ENCODE measurements at places on chromosomes 12 and 14.

GRCh38 chr12:76860256-76860655 is 18.6 kb downstream of the CSRP2 start:
- no peak for DNase-seq

- DNase-seq: no peak
Observed at GRCh38 chr14:63387711-63388110, 69.0 kb upstream of the GPHB5 start.

DNA sequence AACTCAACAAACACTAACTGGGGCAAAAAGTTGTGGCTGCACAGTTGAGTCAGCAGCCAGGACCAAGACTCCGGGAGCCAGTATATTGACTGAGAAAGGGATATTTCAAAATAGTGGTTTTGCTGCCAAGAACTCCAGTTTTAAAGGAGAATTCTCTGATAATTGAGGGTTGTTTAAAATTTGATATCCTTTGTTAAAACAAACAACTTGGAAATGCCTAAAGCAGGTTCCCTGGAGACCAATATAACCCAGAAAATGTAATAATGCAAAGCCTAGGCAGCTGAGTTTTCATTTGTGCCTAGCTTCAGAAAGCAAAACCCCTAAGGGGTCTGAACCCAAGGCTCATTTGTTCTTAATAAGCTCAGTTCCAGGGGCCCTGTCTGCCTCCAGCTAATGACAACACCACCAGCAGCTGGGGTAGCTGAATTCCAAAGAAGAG is 311.7 kb upstream of the CCDC196 start:
- DNase-seq: no peak

- no peak for DNase-seq
Observed at GRCh38 chr14:63896278-63896720, 43.5 kb downstream of the SYNE2 start.

GRCh38 chr14:88914956-88915355 is 90.5 kb downstream of the TTC8 start:
- DNase-seq: no peak

DNA sequence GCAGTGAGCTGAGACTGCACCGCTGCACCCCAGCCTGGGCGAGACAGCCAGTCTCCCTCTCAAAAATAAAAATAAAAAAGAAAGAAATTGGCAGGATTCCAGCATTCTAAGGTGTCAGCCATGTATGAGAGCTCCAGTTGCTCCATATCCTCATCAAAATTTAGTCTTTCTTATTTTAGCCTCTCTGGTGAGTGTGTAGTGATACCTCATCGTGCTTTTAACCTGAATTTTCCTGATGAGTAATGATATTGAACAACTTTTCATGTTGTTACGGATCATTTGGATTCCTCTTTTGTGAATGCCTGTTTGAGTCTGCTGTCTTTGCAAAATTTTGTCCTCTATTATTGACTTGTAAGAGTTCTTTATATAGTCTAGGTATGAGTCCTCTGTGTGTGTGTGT is 28.5 kb downstream of the CCDC60 start:
- DNase-seq: no peak

DNA sequence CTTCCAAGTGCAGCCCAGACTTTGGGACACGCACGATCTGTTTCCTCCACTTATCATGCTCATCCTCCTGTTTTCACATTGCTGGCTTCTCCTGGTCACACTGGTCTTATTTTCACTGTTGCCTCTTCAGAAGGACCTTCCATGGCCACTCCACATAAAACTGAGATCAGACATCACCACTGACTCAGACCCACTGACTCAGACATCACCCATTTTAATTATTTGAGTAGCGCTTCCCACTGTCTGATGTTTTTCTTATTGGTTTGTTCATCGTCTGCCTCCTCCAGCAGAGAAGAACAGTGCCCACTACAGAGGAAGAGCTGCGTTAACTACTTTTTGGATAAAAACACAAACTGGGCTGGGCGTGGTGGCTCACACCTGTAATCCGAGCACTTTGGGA is 270.5 kb upstream of the PWP1 start:
- DNase-seq: no peak

DNA sequence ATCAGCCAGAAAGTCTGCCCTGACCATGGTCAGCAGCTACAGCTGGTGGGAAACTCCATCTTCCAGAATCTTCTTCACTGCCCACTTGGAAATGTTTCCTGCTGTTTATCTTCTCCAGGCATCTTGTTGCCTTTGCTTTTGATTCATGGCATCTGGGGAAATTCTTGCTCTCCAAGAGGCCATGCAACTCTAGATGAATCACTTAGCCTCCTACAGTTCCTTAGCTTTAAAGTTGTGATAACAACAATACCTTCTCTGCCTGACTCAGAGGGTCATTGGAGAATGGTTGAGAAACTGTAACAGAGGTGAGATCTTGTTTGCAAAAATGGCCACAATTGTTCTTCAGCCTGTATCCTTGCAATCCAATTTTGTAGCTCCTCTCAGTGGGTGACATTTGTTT is 121.0 kb upstream of the VRK1 start:
- no peak for DNase-seq

GRCh38 chr14:89268514-89268913 is 148.5 kb downstream of the FOXN3 start:
- no peak for DNase-seq

DNA sequence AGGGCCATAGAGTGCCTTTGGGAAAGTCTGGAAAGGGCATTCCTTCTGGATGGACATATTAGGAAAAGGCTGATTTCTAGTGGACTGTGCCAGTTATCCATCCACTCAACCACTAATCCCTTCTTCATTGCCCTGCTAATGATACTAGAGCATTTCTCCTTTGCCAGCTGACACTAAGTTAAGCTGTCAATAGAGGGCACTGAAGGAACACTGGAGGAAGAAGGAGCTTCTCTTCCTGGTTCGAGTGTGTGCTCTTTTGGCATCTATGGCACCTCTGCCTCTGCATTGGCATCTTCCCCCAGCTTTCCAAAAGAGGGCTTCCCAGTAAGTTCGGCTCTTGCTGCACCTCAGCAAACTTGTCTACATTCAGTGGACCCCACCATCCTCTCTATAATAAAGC is 165.4 kb downstream of the DERA start:
- no peak for DNase-seq

GRCh38 chr14:36647824-36648753 is 13.6 kb upstream of the PAX9 start:
- DNase-seq: no peak

- no peak for DNase-seq
Observed at GRCh38 chr14:74198441-74199234, 40.6 kb upstream of the VSX2 start.

GRCh38 chr12:57080855-57081254 is 2.3 kb upstream of the NEMP1 start:
- no peak for DNase-seq

DNA sequence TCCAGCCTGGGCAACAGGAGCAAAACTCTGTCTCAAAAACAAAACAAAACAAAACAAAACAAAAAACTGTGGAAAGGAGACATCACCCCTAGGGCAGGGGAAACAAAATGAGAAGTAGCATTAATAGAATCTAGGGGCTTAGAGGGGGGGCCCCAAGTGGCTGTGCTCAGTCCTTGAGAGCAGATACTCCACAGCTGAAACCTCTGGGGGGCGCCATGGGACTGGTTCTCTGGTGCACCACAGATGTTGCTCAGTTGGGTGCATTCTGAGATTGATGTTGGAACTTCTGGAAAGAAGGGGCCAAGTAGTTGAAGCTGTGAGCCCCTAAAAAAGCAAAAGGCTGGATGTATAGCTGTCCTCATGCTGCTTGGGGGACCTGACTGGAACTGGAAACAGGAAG is 11.8 kb upstream of the SYNE2 start:
- no peak for DNase-seq

DNA sequence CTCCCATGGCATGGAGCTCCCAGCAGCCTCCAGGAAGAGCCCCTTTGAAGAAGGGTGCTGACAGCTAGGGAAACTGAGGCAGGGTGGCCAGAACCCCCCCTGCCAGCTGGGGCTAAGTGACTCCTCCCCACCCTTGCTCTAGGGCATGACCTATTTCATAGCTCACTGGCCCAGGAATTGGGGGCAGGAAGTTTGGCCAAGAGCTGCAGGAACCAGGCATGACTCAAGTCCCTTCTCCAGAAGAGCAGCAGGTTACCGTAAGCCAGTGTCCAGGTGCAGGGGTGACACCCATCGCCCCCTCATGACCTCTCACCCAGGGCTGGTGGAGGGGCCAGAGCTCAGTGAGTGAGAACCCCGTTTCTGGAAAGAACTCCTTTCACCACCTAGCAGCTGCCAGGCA is 1.9 kb downstream of the RASAL1 start:
- no peak for DNase-seq

DNA sequence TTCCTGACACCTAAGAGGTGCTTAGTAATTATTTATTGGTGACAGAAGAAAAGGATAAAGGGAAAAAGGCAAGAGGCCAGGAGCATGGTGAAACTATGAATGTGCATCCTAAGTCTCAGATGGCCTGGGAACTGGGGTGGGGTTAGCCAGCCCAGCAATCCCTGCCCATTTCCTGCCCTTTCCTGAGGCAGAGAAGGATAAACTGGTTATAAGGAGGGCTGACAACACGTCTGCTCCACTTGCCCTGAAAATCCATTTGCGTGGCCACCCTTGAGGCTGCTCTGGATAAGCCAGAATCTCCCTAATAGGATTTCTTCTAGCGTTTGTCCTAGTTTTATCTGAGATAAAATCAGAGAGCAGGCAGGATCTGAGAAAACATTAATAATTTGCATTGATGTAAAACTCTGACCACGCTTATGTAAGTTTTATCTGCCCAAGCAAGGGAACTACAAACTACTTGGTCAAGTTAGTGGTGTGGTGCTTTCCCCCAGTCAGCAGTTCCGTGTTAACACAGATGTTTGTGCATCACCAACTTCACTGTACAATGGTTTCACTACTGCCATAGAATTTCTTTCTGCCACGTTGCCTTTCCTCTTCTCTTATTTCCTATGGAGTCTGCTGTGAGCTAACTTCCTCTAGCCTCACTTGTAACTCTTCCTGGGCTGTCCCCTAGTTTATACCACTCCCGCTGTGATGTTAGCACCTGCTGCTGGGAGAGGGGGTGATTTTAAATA is 392.7 kb downstream of the RPS29 start:
- DNase-seq: no peak

DNA sequence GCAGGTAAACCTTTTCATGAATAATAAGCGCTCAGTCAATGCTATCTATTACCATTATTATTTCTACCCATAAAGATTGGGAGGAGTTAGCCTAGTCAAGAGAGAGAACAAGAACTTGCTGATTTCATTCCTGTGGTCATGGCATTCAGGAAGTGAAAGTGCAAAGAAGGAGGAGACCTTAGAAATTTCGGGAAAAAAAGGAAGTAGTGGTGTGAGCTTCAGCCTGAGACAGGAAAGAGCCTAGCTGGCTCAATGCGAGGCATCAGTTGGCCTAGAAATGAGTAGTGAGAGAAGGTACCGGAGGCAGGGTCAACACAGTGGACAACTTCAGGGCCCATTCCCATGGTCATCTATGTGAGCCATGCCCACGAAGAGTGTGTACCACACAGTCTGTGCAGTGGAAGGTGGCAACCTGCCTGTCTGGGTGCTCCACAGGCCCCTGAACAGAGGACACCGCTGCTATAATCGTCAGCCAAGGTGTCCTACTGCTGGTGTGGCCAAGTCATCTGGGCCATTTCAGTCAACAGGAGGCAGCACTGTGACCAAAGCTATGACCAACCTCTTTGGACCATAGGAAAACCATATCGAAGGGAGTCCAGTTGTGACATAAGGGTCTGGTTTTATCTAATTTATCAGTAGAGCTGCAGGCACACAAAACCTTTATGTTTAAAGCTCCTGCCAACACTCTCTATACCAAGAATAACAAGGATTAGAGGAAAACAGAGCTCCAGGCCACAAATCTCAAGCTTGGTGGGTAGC is 16.2 kb upstream of the STON2 start:
- no peak for DNase-seq

- no peak for DNase-seq
Observed at GRCh38 chr12:2334271-2334670, 281.5 kb downstream of the CACNA1C start.

DNA sequence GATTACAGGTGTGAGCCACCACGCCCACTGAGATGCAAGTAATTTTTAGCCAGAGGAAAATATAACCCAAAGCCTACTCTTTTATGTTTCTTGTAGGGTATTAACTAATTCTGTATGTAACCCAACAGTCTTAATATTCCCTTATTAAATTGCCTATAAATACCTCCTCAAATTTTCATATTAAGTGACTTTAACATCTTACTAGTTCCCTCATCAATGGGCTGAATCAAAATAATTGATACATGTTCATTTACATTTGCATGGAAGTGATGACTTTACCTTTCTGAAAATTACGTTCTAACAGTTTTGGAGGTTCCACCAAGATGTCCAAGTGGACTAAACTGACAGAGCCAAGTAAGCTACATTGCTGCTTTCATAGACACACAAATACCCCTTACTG is 3.1 kb downstream of the SOS2 start:
- DNase-seq: no peak

GRCh38 chr12:97173688-97174410 is 266.8 kb downstream of the NEDD1 start:
- no peak for DNase-seq

GRCh38 chr12:51528852-51529650 is 62.0 kb upstream of the SCN8A start:
- no peak for DNase-seq

- no peak for DNase-seq
Observed at GRCh38 chr12:13075786-13076570, 27.5 kb downstream of the GSG1 start.

DNA sequence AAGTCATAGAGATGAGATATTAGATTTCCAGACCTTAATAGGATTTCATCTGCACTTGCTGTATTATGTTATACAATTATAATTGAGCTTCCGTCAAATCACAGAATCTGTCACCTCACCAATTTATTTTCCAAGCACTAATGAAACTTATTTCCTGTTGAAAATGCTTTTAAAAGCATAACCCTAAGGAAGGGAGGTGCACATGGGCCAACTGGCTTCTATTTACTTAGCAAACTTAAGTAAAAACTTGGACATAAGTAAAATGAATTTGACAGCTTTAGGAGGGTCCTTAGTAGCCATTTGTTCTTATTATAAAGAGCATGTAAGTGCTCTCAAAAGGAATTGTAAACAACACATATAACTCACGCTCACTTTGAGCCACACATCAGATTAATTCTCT is 462.2 kb upstream of the TMPO start:
- no peak for DNase-seq

- no peak for DNase-seq
Observed at GRCh38 chr12:51349026-51349425, 2.5 kb upstream of the CELA1 start.
